ENCODE measurements at places on chromosomes 7 and 10. TPM values are rescaled to one million over a fixed set of nuclear protein-coding genes. Genes with fewer than 3 reads are reported as not detected.

DNA sequence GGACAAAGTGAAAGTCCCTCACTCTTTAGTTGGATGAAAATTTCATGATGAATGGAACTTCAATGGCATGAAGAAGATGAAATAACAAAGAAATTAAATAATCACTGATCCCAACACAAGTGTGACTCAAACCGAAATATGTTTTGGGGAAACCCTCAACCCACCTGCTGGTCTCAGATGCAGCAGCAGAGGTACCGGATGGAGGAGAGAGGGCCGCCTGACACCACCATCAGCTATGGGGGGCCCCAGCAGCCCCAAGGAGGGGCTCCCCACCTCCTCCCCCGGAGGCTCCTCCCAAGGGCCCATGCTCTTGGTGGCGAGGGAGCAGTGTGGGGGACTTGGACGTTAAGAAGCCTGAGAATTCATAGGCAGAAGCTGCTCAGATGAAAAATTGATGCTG, 137.2 kb upstream of the ADARB2 start:
- DNase-seq = no peak

PKD2L1 gene
- total RNA-seq = not detected

GRCh38 chr10:132532179-132532578, 5.4 kb upstream of the INPP5A start:
- DNase-seq = no peak

UBN2 gene
- 2.8 TPM for total RNA-seq

DNA sequence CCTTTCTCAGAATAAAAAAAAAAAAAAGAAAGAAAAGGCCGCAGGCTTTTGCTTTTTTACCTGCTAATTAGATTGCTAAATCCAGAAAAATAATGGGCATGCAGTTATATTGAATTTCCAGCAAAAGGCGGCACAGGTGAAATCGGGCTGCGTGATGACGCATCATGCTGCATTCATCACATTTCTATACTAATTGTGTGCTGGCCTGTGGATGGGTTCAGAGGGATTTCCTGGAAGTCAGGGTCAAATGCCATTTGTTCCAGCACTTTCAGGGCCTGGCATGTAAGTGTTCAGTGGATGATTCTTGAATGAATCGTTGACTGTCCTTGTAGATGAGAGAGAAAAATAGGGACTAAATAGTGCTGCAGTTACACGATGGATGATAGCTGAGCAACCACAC, 292.7 kb downstream of the CAMK1D start:
- DNase-seq = no peak

NOC3L gene
- 16.3 TPM for total RNA-seq

GRCh38 chr7:48213226-48213625, 42.0 kb downstream of the ABCA13 start:
- no peak for DNase-seq

Data from dermis microvascular lymphatic vessel endothelial cell (primary cell).